ENCODE measurements at places on chromosomes 6 and 20.

GRCh38 chr6:116201538-116201937 lies 52.3 kb downstream of the TSPYL4 start:
- no peak for DNase-seq

- DNase-seq, result no peak
These were observed 10.3 kb upstream of the ZNF831 start for GRCh38 chr20:59153355-59153681.

- DNase-seq, result no peak
These were observed 54.3 kb downstream of the UBR2 start for GRCh38 chr6:42618105-42618504.

DNA sequence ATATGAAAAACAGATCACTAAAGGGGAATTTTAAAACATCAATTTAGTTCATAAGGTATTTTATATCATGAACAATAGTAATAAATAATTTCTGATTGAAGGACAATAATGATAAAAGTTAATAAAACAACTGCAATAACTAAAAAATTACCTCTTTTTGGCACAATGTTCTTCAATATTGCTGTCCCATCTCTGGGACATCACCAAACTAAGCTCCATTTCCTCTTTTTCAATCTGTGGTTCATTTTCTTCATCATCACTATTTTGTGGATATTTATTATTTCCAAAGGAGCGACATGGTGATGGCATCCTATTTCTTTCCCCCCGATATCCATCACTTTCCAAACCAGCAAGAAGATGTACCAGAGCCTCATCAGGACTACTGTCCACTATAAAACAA lies 103.2 kb downstream of the REV3L start:
- no peak for DNase-seq

- no peak for DNase-seq
These were observed 415.1 kb downstream of the TFAP2A start for GRCh38 chr6:9999796-10000195.

- no peak for DNase-seq
These were observed 439.2 kb downstream of the PKHD1 start for GRCh38 chr6:51648236-51648635.

- DNase-seq, result no peak
These were observed 52.5 kb downstream of the HIVEP2 start for GRCh38 chr6:142892254-142893021.

DNA sequence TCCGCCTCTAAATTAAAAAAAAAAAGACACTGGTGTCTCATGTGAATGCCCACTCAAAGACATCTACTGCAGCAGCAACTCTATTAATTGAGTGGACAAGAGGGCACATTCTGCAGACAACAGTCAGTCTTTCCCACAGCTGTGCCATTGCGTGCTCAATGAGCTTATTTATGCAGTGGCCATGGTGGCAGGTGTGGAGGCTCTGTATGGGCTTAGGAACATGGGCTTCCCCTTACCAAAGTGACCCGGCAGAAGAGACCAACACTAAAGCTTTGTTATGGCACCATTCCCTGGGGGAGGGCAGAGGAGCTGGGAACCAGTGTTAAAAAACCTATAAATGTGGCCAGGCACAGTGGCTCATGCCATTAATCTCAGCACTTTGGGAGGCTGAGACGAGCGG lies 4.2 kb upstream of the VAPB start:
- no peak for DNase-seq

DNA sequence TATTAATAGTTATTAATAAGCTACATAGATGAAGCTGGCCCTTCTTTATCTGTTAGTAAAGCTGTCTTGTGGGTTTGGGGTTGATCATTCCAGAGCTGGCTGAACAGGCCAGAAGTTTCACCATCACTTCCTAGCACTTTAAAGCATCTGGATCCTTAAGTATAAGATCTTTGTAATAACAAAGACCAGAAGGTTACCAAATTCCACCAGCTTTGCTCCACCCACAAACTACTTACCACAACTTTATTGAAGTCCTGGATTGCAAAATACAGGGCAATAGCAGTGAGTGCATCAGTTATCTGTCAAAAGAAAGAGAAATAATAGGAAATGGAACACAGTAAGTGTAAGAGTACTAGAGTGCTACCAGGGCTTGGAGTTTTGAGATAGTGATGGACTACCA lies 33.0 kb downstream of the PIGU start:
- DNase-seq, result no peak

DNA sequence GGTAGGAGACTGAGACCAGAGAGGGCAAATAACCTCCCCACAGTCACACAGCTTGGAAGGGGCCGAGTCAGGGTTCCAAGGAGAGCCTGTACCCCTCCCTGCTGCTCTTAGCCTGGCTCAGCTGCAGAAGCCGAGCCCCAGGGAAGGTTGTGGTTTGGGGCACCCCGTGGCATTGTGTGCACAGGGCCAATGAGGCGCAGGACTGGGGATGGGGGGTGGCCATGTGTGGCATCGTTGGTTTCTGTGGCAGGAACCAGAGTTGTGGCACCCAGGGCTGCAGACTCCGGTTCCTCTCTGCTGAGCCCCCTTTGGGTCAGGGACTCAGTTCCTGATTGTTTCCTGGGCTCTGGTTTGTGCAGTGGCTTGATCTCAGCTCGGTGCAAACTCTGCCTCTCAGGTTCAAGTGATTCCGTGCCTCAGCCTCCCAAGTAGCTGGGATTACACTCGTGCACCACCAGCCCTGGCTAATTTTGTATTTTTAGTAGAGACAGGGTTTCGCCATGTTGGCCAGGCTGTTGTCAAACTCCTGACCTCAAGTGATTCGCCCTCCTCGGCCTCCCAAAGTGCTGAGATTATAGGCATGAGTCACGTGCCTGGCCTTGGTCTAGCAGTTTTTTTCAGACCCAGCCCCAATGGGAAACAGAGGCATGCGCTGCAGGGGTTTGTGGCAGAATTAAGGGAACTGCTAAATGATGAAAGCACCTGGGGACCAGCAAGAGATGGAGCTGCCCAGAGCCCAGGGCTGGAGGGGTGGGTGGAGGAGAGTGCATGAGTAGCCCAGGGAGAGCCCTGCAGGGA lies 221.0 kb upstream of the SULF2 start:
- DNase-seq, result no peak

DNA sequence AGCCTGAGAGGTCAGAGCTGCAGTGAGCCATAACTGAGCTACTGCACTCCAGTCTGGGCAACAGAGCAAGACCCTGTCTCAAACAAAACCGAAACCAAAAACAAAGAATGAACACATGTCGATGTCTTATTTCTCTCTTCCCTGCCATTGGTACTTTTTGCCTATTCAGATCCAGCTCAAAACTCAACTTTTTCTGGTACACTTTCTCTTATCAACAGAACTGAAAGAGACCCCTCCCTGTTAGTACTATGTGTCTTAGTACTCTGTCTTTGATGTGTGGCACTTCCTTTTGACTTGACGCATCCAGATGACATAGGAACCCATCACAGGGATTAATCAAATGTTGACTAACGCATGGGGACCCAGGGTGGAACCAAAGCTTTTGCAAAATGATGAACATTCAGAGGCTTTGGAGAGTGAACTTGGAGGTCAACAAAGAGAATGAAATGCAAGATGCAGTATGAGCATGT lies 44.8 kb downstream of the AKAP12 start:
- DNase-seq, result no peak

GRCh38 chr20:16714751-16715150 lies 15.1 kb upstream of the SNRPB2 start:
- DNase-seq, result no peak

GRCh38 chr6:26217714-26218075 lies 130.5 kb downstream of the HFE start:
- no peak for DNase-seq

DNA sequence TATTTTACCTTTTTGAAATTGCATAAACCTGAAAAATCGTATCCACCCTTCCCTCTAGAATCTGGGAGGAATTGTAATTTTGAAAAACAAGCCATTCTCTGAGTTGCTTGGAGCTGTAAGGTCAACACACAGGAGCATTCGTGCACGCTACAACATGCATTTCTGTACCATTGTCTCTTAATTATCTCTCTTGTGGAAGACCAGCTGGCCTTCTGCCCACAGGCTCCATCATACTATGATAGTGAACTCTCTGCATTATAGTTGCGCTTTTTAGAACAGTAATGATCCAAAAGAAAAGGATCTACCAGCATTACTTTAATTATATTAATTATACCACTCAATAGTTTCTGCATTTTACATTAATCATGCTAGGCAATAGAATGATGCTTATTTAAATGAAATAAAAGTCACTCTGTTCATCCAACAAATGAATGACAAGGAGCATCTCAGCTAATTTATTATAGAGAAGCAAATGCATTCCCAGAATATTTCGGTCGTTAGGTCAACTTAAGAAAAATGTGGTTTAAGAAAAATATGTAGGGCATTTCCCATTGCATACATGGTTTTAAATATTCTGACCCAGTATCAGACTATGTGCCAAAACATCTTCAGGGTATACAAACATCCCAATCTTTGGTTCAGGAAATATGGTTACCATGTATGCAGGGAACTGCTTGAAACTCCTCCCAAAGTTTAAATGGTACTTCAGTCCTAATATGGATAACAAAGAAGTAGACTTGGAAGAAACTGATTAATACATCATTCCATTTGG lies 263.5 kb downstream of the TFAP2A start:
- DNase-seq, result no peak

DNA sequence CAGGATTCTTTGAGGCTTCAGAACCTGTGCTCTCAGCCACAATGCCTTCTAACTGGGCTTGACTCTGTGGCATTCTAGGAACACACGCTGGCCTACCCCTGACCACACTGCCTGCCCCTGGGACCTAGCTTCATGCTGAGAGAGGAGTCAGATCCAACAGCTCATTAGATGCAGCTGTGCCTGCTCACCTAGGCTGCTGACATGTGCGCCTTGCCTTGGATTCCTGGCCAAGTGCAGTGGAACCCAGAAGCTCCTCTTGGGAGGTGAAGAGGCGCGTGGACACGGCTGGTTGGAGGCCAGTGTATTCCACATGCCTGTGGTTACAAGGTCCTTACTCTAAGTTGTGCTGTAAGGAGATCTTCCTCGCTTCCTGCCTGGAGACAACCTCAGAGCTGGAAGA lies 24.7 kb upstream of the KCNK16 start:
- DNase-seq, result no peak

- no peak for DNase-seq
These were observed 113.0 kb downstream of the ERMARD start for GRCh38 chr6:169864148-169865020.

DNA sequence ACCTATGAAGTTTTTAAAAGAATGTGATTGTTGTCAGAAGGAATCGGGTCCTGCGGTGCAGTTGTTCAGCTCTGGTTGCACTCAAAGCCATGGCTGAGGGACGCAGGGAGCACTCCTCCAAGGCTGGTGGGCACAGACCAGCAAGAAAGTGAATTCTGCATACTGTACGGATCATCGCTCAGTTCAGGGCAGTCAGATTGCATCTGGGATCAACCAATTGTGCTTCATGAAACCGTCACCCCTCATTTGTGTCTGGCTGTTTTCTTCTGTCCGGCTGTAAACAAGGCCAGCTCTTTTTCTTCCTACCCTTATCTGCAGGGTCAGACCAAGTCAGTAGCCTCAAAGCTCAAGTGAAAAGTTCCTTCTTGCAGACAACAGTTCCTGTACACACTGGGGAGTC lies 478.3 kb downstream of the TFAP2A start:
- no peak for DNase-seq

DNA sequence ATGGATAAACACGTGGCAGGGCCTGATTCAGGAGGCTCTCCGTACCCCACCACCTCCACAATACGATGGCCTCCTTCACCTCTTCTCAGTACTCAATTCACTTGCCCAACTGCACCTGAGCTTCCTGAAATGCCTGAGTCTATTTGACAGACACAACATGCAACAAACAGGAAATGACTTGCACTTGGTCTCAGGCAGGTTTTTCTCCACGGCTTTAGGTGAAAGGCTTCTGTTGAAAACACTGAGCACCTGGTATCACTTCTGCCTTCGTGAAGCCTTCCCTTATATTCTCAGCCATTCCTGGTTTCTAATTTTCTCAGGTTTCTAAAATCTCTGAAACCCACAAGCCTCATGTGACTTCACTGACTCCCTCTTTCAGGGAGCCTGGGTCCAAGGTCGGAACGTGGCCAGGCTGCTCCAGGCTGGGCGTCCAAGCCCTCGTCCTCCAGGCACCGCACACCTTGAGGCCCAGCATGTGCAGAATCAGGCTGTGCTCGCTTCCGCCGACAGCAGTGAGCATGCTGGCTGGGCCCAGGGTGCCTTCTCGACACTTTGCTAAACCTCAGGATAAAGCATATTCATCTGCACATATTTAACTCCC lies 34.7 kb downstream of the TAF4 start:
- DNase-seq, result no peak

GRCh38 chr6:13296536-13296997 lies 31.8 kb downstream of the TBC1D7 start:
- DNase-seq, result no peak

GRCh38 chr6:124011180-124011579 lies 207.5 kb downstream of the NKAIN2 start:
- DNase-seq, result no peak

- no peak for DNase-seq
These were observed 816 bp downstream of the NPEPL1 start for GRCh38 chr20:58693226-58694006.

- no peak for DNase-seq
These were observed 378.4 kb downstream of the ARHGAP18 start for GRCh38 chr6:129331450-129332138.

GRCh38 chr6:160050022-160050421 lies 71.6 kb upstream of the SLC22A1 start:
- DNase-seq, result no peak

DNA sequence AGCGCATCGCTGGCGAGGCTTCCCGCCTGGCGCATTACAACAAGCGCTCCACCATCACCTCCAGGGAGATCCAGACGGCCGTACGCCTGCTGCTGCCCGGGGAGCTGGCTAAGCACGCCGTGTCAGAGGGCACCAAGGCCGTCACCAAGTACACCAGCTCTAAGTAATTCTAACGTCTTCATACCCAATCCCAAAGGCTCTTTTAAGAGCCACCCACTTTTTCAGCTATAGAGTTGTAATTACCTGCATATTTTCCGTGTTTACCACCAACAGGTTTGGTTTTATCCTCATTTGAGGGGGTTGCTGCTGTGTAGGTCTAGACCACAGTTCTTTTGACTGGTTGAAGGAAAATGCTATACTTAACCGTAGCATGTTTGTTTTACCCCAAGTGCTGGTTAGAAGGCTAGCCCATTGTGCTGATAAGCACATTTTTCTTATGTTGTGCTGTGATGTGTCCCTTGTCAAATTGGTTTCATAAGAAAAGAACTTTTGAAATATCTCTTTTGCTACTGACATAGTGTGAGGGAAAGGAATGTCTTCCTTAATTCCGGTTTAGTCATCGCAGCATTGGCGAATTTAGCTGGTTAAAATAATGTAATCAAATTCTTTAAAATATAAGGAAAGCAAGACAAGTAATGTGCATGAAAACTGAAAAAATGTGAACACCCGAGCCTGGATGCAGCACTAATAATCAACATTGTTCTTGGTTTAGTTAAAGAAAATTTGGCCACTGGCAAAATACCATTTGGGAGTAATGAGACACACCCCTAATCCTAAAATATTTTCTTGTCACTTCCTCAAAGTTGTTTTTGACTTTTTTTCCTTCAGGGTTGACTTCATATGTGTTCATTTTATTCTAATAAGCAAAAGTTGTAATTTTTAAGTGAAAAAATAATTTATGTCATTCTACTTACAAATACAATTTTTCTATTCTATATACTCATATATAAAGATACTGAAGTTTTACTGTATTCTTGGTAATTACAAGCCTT lies 112.8 kb downstream of the HFE start:
- no peak for DNase-seq

Data from omental fat pad (tissue), 4 donors.